ENCODE measurements at places on chromosomes 7 and 10. TPM values are rescaled to one million over a fixed set of nuclear protein-coding genes. Genes with fewer than 3 reads are reported as not detected.

DNA sequence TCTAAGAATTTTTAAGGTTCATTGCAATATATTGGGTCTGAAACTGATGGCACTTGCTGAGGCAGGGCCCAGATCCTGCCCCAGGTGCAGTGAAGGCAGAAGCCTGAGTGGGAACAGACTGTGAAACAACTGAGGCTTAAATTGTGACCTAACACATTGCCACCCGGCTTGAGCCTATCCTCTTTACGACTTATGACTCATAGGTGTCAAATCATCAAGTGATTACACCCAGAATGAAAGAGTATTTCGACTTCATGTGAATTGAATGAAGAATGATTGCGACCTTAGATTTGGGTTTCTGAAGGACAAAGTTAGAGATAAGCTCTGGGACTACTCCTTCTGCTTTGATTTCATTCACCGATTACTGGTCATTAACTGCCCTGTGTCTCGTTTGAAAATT lies 200.9 kb downstream of the CREB5 start:
- no peak for DNase-seq

- DNase-seq: no peak
Measured at GRCh38 chr7:46885167-46885566, 696.7 kb downstream of the TNS3 start.

GRCh38 chr7:42876182-42877068 lies 35.4 kb downstream of the C7orf25 start:
- DNase-seq: peak; percentile 82

- DNase-seq: no peak
Measured at GRCh38 chr10:10617686-10618085, 400.0 kb upstream of the CELF2 start.

The AQP1 gene
- total RNA-seq: 43.0 TPM

The CLDN4 gene
- total RNA-seq: 1,208 TPM

DNA sequence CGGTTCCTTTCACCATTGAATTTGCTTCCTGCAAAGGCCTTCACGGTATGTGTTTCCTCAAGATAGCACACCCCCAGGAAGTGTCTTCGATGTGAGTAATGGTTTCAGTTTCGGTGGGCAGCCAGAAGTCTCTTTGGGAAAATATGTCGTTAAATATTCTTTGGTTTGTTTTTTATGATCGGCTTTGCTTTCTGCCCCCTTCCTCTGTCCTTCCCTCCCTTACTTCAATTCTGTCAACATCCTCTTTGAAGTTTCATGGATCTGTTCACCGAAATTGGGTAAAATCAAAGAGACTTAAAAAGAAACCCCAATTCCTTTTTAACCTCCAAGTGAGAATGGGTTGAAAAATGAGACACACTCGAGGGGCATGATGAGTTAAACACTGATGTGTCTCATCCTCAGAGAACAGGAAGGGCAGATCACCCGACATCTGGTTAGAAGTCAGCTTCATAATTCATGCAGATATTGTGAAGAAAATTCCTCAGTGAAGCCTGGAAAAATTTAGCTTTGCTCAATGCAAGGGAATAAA lies 170.8 kb upstream of the HABP2 start:
- DNase-seq: peak; percentile 22

The PWWP2B gene
- 55.6 TPM for total RNA-seq

DNA sequence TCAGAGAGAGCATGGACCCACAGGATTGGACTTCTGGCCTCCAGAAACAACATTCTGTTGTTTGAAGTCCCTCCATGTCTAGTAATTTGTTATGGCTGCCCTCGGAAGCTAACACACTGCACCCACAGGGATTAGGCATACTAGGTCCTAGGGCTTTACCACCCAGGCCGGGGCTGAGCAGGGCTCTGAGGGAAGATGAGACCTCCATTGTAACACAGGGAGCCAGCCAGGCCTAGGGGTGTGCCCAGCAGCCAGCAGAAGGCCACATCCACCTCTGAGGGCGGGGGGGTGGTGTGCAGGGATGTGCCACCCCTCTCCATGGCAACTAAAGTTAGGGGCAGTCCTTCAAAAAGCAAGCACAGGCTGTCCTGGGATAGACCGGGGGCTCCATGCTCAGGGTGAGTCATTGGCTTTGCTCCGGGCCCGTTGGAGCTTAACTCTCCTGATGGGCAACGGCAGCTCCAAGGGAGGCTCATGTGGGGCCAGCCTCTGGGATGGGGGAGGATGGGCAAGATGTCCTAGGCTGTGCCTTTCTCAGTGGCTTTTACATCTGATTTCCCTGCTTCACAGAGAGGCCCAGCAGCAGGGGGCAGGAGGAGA lies 96.6 kb upstream of the GPR26 start:
- DNase-seq: no peak

DNA sequence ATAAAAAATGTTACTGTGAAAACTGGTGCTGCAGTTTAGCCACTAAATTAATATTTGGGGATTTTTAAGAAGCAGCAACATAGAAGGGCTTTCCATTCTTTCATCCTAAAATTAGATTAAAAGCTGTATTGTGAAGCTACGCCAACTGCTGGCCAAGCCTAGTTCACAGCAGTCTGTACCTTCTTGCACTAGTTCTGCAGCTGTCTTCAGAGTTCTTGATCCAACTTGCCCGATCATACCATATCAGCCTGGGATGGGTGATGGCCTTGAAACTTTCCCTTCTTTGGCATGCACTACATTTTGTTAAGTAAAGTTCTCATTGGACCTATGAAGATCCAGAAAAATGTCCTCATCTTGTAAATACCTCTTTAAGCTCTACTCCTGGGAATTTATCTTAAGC lies 20.3 kb upstream of the PANK1 start:
- no peak for DNase-seq

DNA sequence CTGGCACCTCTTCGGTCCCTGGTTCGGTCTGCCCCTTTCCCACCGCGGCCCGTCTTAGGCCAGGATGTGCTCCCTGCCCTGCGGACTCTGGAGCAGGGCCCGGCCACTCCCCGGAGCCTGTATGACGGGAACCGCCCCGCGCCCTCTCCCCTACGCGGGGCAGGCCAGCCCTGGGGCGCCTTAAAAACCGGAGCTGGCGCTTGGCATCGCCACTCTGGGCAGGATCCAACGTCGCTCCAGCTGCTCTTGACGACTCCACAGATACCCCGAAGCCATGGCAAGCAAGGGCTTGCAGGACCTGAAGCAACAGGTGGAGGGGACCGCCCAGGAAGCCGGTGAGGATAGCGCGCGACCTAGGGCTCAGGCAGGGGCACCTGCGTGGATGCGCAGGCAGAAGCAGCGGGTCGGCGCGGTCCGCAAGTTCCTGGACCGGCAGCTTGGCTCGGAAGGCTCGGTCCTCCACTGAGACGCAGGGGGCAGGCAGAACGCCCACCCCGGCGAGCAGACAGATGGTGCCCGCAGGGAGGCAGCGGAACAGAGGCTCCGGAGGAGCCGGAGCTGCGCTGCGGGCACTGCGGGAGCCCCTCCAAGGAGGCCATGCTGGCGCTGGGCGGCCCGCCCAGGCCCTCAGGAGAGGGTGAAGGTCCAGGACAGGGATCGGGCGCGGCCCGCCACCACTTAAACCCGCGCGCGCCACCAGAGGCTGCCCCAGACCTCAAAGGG lies at the start of gene ADIRF:
TSS of gene ADIRF (plus strand) at position 212 of the 723 bp plus-strand sequence. CDS start at position 275, 63 bp downstream.
- DNase-seq: peak; percentile 85

- DNase-seq: no peak
Measured at GRCh38 chr7:101896316-101896715, 78.9 kb downstream of the CUX1 start.

The DPYSL4 gene
- 0.46 TPM for total RNA-seq

DNA sequence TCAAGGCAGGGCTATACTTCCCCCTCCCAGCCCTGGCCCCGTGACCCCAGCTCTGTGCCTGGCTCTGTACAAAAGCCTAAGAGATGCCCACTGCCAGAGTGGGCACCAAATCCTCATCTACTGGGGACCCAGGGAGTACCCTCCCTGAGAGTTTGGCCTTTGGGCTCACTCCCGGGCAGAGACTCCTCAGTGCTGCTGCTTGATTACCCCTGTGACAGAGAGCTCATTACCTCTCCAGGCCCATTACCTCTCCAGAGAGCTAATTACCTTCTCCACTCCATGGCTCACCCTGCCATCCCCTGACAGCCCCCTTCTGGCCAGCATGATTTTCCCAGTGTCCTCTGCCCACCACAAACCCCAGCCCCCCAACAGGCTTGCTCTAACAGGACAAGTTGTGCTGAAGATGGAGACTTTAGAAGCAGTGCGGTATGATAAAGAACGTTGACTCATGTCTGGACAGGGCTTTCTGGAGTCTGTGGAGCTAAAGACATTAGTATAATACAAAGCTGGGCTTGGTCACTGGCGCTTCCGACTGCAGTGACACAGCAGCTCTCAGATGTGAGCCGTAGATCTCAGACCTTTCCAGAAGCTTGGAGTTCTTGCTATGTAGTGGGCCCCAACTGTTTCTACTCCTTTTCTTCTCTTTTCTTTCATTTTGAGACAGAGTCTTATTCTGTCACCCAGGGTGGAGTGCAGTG lies 111.3 kb upstream of the KCTD7 start:
- DNase-seq: no peak

The PLEKHS1 gene
- total RNA-seq: 5.3 TPM

- DNase-seq: no peak
Measured at GRCh38 chr7:151572136-151572535, 52.4 kb upstream of the RHEB start.

GRCh38 chr10:100282907-100283306 lies 3.6 kb downstream of the BLOC1S2 start:
- no peak for DNase-seq

GRCh38 chr7:24368161-24368560 lies 84.2 kb downstream of the NPY start:
- no peak for DNase-seq

GRCh38 chr10:112434988-112435619 lies 11.6 kb downstream of the ZDHHC6 start:
- DNase-seq: no peak

The DRGX gene
- total RNA-seq: 0.35 TPM

The ANKRD2 gene
- total RNA-seq: 0.35 TPM

The GPR15LG gene
- 231 TPM for total RNA-seq

DNA sequence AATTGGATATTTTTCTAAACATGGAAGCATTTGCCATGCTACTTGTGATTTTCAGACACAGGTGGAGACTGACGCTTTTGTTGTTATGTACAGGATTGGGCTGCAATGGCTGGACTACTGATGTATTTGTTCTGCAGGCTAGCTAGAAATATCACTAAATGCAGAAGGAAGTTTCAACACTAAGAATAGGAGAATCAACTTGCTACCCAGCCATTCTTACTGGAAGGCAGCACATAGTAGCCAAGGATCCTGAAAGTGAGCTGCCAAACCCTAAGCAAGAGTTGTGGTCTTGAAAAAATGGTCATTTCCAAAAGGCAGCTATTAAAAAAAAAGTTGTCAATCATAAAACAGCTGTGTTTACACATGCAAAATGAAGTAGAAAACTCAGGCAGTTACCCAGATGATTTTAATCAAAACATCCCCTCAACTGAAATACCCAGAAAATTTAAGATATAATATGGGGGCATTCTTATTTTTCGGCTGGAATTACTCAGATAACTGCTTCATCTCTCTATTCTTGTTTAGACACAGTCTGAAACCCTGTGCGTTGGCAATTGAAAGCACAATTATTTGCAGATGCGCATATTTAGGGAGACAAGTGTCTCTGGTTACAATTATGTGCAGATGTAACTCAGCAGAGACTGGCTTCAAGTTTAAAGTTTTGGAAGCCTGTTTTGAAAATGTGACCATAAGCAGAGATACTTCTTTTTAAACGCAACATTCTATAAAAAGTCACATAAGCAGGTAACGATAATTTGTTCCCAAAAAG lies 31.2 kb downstream of the GFRA1 start:
- no peak for DNase-seq

The TMEM236 gene
- 37.8 TPM for total RNA-seq

The ANKRD1 gene
- total RNA-seq: 1.7 TPM

The PNLIP gene
- not detected for total RNA-seq

The MALSU1 gene
- total RNA-seq: 38.8 TPM

The PRF1 gene
- 3.7 TPM for total RNA-seq

DNA sequence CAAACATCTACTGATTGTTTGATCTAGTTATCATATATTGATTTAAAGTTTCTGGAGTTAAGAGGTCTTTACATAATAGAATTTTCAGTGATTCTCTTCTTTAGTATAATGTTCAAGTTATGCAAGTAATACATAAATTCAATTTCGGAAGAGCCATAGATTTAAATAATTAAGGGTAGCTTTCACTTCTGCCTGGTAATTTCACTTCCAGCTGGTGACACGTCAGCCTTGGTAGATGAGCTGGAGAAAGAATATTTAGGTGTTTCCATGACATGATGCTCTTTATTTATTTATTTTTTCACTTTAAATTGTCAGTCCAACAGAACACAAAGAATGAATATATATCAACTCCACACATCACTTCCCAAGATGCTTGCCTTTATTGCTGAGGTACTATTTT lies 5.2 kb upstream of the OTUD1 start:
- DNase-seq: no peak

The TLX1 gene
- 0.93 TPM for total RNA-seq

The FRMPD2 gene
- total RNA-seq: 0.73 TPM

DNA sequence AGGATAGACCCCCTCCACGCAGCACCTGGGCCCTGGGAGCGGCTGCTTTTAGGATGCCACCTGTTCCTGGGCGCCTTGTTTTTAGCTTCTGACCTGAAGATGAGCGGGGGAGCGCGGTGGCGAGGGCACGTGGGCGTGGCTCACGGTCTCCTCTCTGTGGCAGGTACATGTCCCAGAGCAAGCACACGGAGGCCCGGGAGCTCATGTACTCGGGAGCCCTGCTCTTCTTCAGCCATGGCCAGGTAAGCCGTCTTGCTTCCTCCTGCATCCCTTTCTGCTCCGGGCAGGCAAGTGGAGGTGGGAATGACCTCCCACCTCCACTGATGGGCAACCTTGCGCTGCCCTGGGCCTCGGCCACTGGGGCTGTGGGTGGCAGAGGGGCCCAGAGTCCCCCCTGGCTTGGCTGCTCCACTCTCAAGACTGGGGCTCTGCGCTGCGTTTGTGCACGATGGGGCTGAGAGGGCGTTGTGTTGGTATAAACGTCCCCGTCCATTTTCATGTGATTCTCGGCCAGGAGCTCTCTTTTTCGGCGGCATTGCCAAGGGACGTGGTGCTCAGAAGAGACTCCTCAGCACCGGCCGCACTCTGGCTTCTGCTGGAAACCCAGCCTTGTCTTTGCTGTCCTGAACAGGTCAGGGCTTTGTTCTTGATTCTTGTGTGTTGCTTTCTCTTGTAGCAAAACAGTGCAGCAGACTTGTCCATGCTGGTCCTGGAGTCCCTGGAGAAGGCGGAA lies 9.7 kb downstream of the GET4 start:
- peak; percentile 10 for DNase-seq

DNA sequence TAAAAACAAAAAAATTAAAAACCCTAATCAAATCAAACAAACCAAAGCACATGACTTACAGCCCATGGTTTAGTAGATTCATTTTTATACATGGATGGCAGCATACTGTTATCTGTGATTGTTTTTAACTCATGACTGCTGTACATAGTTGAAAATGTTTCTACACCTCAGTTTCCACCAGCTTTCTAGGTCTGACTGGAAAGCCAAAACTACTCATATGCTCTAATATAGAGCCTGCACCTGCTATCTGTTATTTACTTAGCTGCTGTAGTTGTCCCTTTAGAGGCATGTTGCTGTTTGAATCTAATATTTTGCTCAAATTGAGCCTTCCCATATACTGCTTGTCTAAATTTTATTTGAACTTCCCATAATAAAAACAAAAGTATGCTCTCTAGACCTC lies 289.9 kb upstream of the LRRN3 start:
- DNase-seq: no peak

Data from mucosa of descending colon (tissue), 3 donors.